ENCODE measurements at places on chromosomes 13 and 19.

DNA sequence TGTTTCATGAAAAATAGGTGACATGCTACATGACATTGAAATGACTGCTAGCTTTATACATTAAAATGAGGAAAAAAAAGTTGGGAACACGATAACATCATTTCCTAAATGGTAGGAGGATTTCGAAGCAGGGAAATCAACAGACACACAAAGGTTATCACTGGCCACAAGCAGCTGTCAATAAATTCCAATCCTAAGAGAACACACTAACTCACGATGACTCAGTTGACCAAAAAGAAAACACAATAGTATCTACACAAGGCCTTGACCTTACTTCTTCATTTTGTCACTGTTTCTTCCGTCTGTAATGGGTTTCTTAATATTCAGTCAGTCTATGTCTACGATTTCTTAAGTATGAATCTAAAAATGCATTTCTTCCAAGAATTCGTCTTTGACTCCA, 36.5 kb downstream of the STARD13 start:
- no peak for DNase-seq

DNA sequence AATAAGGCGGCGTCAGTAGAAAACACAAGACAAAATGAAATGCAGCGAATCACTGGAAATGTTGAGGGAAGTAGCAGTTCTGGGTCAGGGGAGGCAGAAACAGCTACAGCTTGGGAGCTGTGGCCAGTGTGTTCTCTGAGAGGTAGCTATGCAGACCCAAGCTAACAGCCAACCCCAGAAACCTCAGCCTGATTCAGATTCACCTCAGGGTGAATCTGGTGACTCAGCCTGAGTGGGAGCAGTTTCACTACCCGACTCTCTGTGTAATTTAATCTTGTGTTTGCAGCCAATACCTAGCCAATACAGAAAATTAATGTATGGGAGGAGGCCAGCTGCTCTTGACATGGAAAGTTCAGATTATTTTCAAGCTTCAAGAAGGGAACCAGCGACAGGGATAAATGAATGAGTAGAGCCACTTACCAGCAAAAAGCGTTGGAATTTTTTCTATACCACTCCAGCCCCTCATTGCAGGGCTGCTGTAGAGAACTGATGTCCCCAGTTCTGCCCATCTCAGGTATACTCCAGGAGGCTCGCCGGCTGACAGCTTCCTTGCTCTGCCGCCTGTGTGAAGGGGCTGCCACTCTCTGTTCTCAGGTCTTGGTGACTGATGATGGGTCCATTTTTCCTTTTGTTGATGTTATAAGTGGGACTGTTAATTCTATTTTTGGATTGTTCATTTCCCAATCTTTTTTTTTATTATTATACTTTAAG, 8.9 kb downstream of the IGFL3 start:
- DNase-seq = no peak

GRCh38 chr19:2453431-2454025, 3.2 kb downstream of the LMNB2 start:
- no peak for DNase-seq

GRCh38 chr19:41327576-41328156, 17.7 kb downstream of the CCDC97 start:
- DNase-seq = peak; percentile 89

DNA sequence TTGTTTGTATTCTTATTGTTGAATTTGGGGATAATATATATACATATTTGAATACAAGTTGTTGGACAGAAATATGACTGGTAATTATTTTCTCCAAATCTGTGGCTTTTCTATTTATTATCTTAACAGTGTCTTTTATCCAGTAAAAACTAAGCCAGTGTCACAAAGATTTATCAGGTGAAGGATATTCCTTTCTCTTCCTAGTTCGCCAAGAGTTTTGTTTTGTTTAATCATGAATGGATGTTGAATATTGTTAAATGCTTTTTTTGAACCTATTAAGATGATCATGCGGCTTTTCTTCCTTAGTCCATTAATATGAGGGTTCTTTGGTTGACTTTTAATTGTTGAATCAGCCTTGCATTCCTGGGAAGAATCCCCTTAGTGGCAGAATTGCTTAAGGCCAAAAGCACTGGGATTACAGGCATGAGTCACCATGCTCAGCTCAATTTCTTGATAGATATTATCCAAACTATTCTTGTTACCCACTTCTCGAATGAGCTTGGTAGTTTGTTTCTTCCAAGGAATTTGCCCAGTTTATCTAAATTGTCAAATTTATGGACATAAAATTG, 53.3 kb downstream of the TEX26 start:
- DNase-seq = no peak

DNA sequence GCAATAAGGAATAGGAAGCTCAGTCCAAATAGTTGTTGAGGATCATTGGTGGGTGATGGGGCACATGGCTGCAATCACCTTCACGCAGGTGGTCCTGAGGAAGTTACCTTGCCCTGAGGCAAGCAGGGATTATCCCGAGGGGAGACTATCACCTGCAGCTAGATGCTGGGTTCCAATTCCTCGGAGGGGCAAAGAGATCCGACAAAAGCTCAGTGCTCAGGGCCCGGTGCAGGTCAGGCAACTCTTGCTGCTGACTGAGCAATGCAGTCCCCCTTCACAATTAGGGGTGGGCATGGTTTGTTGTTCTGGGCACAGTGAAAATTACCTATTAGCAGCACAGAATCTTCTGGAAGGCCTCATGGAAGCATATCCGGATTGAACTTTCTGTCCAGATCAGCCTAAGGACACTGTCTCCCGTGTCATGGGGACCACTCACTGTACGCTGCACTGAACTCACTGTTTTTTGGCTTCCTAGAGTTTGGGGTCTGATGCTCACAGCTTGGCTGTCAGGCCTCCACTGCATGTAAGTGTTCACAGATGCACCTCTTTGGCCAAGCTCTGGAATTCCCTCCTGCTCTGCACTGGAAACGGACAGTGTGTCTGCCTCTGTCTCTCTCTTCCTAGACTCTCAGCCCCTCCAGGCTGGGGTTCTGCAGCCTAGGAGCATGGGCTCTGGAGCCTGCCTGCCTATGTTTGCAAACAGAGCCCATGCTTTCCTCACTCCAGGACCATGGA, 372.7 kb downstream of the ZNF536 start:
- DNase-seq = no peak

DNA sequence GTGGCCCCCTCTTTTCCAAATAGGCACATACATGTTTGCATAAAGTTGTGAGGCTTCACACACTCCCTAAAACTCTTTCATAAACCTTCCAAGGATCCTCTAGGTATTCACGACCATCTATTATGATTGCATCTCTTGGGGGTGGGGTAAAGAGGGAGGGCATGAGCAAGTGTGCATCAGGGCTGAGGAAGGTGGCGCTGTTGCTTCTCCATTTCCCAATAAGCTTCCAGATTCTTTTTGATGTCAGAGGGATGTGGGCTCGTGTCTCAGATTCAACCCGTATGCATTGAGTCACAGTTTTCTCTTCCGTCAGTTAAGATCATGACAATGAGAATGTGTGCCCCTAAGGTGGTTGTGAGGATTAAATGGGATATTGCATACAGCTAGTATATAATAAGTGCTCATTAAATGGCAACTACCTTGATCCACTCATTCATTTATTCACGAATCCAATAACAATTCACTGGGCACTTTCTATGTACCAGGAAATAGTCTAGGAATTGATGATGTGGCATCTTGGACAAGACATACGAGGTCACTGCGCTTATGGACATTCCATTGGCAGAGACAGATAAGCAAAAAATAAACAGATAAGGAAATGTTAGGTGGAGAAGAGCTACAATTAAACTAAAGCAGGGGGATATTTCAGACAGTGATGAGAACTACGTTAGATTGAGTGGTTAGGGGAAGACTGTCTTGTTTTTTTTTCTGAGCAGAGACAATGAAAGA, 10.3 kb downstream of the CYP2B6 start:
- DNase-seq = no peak

GRCh38 chr13:111602874-111603273, 282.4 kb downstream of the TEX29 start:
- no peak for DNase-seq

- peak; percentile 78 for DNase-seq
Observed at GRCh38 chr19:40610396-40611064, 9.4 kb downstream of the LTBP4 start.

GRCh38 chr19:3608079-3608641, 1.5 kb upstream of the TBXA2R start:
- DNase-seq = no peak

DNA sequence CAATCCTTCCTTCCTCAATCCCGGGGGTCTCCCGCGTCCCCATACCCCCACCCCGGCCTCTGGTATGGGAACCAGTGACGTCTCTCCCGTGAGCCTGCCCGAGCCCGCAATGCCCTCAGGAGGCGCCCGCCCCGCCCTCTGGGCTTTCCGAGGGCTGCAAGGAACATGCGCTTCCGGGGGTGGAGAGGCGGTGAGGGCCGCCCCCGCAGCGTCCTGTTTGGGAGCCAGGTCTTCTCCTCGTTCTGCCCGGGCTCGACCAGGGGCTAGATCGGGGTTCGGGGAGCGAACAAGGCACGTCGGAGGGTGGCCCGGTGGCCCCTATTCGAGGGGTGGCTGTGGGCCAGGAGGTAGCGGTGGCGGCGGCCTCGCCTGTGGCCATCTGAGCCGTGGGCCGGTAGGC, 6.6 kb upstream of the TEX101 start:
- no peak for DNase-seq

DNA sequence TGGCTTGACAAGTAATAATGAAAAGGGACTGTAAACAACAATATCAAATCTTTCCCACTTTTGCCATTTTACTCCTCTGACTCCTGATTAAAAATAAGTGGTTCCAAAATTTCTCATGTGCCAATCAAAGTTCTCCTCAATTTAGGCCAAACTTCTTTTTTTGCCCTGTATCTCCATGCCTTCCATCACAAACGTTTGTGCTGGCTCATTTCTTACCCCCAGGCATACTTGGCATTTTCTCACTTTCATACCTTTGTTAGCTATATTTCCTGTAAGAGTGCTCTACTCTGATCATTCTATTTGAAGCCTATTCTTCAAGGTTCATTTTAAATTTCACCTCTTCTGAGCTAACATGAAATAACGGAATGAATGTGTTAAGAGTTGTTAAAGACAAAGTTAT, 10.0 kb upstream of the FNDC3A start:
- no peak for DNase-seq

DNA sequence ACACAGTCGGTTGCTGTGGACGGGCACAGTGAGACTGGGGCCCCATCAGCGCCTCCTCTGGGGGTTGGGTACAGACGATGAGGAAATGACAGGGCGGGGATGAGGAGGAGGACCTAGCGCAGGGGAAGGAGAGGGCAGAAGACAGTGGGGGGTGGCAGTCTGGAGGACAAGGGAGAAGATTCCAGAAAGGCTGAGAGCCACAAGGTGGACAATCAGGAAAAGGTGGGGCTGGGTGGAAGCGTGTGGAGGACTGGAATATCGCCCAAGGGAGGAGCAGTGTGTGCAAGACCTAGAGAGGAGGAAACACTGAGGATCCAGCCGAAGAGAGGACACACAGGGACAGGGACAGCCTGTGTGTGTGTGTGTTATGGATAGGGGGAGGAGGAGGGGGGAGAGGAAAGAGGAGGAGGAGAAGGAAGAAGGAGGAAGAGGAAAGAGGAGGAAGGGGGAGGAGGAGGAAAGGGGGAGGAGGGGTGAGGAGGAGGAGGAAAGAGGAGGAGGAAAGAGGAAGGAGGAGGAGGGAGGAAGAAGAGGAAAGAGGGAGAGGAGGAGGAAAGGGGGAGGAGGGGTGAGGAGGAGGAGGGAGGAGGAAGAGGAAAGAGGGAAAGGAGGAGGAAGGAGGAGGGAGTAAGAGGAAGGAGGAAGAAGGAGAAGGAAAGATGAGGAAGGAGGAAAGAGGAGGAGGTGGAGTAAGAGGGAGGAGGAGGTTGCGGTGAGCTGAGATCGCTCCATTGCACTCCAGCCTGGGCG, 15.8 kb upstream of the GARIN5A start:
- peak; percentile 23 for DNase-seq

GRCh38 chr13:99323488-99323887, 16.3 kb upstream of the GPR183 start:
- DNase-seq = no peak

DNA sequence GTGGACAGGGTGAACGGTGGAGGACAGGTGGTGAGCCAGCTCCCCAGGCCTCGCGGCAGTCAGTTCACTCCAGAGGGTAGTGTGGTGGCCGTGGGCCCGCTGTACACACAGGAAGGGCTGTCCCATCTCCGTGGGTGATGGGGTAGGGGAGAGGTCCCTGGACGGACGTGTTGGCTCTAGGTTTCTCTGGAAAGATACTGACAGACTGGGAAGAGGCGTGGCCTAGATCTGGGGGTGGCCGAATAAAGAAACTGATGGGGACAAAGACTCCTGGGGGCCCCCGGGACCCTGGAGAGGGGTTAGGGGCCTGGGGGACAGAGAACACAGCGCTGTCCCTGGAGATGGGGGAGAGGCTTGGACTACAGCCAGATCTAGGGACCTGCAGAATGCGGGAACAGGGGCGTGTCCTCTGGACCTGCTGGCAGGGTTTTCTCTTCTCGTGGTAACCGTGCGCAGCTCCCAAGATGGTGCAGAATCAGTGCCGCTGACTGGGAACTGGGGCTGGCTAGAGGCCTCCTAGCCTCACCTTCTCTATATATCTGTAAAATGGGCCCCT, 4.0 kb upstream of the PRAM1 start:
- no peak for DNase-seq

DNA sequence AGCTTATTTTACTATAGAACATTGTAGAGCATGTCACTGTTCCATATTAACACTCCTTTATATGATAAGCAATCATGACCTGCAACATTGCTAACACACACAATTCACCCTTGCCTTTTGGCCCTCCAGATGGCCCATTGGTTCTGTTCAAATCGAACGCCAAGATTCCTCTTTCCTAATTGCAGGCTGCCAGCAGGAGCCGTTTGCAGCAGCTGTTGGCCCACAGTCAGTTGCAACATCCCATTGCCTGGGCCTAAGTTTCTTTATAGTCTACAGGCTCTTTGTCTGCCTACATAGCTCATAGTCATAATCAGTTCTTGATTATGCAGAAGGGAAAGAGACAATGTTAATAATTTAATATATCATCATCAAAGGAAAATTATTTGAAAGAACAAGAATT, 37.6 kb downstream of the KCTD12 start:
- no peak for DNase-seq

- no peak for DNase-seq
Observed at GRCh38 chr13:45104261-45104660, 16.0 kb upstream of the GTF2F2 start.

GRCh38 chr13:85419611-85420010, 379.6 kb downstream of the SLITRK6 start:
- no peak for DNase-seq

GRCh38 chr19:5420953-5421352, 34.3 kb upstream of the ZNRF4 start:
- DNase-seq = no peak
